ENCODE measurements at places on chromosomes 4 and X. TPM values are rescaled to one million over a fixed set of nuclear protein-coding genes. Genes with fewer than 3 reads are reported as not detected.

- DNase-seq = peak; percentile 71
These were observed 41.4 kb downstream of the SRPX2 start for GRCh38 chrX:100685284-100685996.

DNA sequence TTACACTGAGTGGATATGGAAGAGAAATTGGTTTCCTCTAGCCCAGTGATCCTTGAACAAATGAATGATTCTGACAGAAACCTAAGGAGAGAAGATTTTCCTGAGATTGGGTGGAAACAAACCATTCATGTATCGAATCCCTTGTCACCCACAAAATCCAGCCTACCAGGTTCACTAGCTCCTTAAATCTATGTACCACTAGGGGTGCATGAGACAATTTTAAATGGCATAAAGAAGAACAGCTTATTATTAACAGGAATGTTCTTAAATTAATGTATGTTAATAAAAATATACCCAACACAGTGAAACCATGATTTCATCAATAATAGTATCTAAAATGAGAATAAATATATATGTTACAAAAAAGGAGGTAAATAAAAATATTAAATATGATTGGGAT is 118.4 kb upstream of the LNX1 start:
- DNase-seq = no peak

DNA sequence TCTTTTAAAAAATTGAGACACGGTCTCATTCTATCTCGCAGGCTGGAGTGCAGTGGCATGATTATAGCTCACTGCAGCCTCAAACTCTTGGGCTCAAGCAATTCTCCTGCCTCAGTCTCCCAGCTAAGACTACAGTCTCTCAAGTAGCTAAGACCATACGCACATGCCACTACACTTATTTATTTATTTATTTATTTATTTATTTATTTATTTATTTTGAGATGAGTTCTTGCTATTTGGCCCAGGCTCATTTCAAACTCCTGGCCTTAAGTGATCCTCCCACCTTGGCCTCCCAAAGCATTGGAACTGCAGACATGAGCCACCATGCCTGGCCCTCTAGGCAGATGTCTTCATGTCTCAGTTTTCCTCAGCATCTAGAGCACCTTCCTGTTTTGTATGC is 482.2 kb downstream of the CFAP47 start:
- DNase-seq = no peak

DNA sequence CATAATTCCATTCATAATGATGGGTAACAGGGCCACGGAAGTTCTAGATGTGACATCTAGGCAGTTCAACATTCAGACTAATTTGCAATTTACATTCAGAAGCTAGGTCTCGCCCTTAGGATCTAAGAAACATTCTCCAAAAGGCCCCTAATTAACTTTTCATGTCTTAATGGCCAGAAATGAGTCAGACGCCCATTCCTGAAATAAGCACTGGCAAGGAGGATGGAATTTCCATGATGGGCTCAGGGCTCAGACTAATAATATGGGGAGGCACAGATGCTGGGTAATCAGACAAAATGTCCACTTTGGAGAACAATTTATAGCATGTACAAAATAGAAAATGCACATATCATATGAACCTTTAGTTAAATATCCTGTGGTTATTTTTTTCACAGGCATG is 102.8 kb upstream of the RPS6KA3 start:
- DNase-seq = no peak

- DNase-seq = peak; percentile 80
These were observed 869 bp upstream of the ADD1 start for GRCh38 chr4:2842687-2843262.

DNA sequence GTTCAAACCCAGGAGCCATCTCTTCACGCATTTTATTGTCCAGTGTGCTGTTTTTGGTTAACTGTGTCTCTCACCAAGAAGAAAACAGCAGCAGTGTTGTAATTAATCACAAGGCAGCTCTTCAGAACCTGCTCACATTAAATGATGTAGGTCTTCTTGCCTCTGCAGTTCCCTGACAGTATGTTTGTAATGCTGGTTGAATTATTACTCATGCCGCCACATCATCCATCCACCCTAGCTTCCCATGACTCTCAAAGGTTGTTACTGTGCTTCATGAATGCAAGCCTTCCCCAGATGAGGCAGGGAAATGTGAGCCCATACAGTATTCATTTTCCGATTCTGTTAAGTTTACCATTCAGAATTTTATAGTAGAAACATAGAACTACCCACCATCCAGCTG is 17.4 kb downstream of the TLR10 start:
- peak; percentile 76 for DNase-seq

DNA sequence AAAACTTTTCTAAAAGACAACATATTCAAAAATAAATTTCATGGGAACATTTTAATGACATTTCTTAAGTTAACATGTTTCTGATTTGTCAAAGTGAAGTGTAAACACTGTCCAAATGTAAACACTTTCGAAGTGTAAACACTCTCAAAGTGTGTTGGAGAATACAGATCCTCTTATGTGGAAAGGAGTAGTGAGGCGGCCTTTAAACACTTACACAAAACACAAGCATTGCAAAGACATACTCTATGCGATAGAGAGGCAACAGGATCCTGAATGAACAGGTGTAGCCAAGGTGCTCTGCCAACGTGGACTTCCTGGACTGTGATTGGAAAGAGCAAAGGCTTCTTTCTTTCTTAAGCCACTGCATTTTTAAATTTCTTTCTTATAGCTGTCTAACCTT is 62.7 kb upstream of the PGM2 start:
- no peak for DNase-seq

GRCh38 chr4:74874753-74875367 is 58.1 kb upstream of the PARM1 start:
- DNase-seq = no peak

DNA sequence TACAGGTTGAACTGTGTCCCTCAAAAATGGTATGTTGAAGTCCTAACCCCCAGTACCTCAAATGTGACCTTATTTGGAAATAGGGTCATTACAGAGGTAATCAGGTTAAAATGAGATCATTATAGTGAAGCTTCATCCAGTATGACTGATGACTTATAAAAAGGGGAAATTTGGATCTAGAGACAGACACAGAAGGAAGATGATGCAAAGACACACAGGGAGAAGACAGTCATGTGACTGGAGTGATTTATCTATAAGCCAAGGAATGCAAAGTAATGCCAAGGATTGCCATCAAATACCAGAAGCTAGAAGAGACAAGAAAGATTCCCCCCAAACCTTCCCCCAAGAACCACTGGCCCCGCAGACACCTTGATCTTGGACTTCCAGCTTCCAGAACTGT is 155.2 kb downstream of the RBMX2 start:
- no peak for DNase-seq

- peak; percentile 29 for DNase-seq
These were observed 22.0 kb downstream of the DYNLT3 start for GRCh38 chrX:37825215-37825842.

DNA sequence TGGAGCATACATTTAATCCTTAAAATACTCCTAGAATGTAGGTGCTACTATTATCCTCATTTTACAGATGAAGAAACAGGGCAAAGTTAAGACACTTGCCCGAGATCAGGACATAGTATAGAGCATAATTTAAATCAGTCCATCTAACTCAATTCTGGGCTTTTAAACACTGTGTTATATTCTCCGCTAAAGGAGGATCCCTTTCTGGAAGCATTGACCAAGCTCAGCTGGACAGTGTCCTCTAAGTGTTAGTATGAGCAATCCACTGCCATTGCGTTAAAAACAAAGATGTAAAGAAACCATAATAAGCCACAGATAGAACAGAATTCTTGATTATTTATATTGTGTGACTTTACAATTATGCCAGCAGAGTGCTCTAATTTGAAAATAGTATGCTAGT is 207.0 kb downstream of the ARHGAP24 start:
- no peak for DNase-seq

- no peak for DNase-seq
These were observed 18.9 kb downstream of the TMPRSS11E start for GRCh38 chr4:68466185-68466584.

DNA sequence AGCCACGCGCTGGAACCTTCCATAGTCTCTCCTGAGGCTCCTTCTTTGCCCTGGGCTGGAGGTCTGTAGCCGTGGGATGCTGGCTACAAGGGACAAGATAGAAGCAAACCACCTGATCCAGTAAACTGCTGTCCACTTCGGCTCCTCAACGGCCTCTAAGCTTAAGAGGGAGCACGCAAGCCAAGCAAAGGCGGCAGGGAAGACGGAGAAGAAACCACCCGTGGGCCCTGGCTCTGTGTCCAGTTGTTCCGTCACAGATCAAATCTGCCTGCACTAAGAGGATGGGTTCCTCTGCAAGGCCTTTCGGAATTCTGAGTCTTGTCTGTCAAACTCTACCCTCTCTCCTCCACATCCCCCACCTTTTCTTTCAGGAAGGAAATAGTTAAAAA is 401 bp upstream of the EDNRA start:
- DNase-seq = no peak

- DNase-seq = no peak
These were observed 33.5 kb downstream of the TAF7L start for GRCh38 chrX:101257448-101258258.

Gene AFM
- not detected for total RNA-seq

Gene SLC16A2
- total RNA-seq = 15.6 TPM

Gene ASB9
- total RNA-seq = not detected

Gene TBC1D8B
- 12.3 TPM for total RNA-seq

Gene IL2
- not detected for total RNA-seq

Gene GLUD2
- 1.8 TPM for total RNA-seq
